ENCODE measurements at places on chromosomes 2 and 18. TPM values are rescaled to one million over a fixed set of nuclear protein-coding genes. Genes with fewer than 3 reads are reported as not detected.

GLB1L gene
- total RNA-seq: 12.0 TPM

ASB18 gene
- total RNA-seq: 2.2 TPM

GRB14 gene
- total RNA-seq: 0.48 TPM

TRABD2A gene
- total RNA-seq: 4.8 TPM

VWC2L gene
- 4.3 TPM for total RNA-seq

SP140L gene
- total RNA-seq: 4.1 TPM

SLC19A3 gene
- total RNA-seq: 6.7 TPM

- no peak for DNase-seq
Observed at GRCh38 chr18:805755-806110, 6.3 kb downstream of the YES1 start.

DNA sequence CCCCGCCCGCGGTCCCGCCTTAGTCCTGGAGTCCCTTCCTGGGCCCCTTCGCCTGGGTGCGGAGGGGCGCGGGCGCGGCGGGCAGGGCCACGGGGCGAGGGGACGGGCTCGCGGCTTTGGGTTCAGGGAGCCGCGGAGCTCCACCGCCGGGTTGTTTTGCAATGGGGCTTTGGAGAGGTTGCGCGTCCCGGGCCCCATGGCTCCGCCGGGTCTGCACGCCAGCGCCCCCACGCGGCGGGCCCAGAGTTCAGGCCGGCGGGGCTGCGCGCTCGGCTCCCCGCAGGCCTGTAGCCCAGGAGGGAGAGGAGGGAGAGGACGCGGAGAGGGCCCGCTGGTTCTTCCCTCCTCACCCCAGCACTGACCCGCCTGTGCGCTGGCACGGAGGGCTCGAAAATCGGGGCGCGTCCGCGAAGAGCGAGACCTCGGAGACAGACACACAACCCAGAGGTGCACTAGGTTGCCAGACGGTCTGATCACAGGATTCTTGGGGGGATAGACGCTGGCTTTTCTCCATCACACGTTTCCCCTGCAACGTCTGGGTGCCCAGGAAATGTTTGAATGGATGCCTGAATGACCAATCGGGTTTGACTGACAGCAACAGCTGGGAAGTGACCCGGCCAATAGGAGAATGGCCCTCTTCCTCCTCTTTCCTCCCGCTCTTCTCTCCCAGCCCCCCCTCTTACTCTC, 4.9 kb upstream of the SIX2 start:
- DNase-seq: peak; percentile 57

GRCh38 chr2:203763241-203763937, 57.0 kb downstream of the CD28 start:
- no peak for DNase-seq

GRCh38 chr18:58241877-58242276, 197.9 kb downstream of the NEDD4L start:
- DNase-seq: no peak

DNA sequence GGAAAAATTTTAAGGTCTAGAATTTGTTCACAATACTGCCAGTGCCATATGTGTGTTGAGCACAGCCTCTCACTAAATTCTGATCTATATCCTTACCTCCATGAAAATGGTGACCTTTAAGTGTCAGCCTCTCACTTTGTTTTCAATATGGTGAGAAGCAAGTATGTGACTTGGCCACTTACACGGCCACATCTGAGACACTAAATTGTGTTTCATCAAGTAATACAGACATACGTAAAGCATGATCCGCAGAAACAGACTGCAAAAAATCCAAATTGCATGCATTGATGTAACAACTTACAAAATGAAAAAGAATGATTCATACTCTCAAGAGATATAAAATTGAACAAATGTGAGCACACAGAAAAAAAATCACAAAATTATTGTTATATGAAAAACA, 55.2 kb upstream of the UGP2 start:
- no peak for DNase-seq

DNA sequence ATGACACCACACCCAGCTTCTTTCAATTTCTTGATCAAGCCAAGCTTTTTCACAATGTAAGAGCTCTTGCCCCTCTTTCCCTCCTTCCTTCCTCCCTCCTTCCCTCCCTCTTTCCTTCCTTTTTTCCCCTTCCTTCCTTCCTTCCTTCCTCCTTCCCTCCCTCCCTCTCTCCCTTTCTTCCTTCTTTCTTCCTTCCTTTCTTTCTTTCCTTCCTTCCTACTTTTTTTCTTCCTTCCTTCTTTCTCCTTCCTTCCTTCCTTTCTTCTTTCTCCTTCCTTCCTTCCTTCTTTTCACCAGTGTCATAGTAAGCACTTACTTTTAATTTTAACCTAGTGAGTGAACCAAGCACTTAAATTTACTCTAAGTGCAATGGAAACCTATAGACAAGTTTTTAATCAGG, 21.2 kb upstream of the PSME4 start:
- DNase-seq: no peak

GRCh38 chr2:241809383-241810306, 652 bp downstream of the NEU4 start:
- no peak for DNase-seq

DNA sequence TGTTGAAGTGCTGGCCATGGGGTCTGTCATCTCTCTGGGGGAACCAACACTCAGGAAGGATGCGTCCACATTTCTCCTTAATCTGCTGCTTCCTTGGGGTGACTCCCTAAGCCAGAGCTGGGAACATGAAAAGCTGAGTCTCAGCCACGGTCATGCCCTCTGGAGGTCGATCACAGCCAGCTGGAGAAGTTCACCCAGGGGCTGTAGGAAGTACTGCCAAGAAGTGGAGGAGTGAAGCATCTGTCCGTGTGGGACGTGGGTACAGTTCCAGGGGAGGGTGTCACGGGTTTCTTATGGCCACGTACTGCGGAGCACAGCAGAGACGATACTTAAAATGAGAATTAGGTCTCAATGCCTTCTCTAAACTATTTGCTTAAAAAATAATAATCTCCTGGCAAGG, 42.4 kb upstream of the IGFBP2 start:
- DNase-seq: no peak

DNA sequence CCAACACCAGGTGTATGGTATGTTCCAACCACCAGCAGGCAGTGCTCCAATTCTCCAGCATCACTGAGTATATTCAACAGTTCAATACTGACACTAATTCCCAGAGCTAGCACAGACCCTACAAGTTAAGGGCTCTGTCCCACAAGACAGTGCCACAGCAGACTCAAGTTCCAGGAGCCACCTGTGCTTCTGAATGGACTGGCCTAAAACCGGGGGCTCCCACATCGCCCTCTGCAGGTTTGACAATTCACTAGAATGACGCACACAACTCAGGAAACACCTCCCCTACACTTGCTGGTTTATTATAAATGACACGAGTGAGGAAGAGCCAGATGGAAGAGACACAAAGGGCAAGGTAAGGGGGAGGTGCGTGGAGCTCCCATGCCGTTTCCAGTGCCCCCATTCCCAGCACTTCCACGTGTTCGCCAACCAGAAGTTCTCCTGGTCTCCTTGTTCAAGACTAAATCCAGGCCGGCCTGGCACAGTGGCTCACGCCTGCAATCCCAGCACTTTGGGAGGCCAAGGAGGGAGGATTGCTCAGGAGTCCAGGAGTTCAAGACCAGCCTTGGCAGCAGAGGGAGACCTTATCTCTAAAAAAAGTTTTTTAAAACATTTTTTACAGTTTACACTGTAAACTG, 12.2 kb upstream of the ATP6V1B1 start:
- no peak for DNase-seq

GRCh38 chr2:48279344-48280090, 250.4 kb upstream of the STON1 start:
- no peak for DNase-seq

DNA sequence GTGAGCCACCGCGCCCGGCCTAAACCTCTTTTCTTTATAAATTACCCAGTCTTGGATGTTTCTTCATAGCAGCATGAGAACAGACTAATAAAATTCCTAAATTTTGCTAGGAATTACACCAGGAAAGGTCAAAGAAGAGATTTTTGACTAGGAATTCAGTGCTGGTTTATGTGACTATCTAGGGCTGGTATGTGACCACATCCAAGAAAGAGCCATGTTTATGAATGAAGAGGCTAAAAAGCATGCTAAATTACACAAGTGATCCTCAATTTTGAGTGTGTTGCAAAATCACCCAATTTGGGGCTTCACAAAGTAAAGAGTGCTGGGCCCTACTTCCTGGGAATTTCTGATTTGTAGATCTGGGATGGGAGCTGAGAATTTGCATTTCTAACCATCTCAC, 123.6 kb downstream of the CSRNP3 start:
- DNase-seq: no peak

DNA sequence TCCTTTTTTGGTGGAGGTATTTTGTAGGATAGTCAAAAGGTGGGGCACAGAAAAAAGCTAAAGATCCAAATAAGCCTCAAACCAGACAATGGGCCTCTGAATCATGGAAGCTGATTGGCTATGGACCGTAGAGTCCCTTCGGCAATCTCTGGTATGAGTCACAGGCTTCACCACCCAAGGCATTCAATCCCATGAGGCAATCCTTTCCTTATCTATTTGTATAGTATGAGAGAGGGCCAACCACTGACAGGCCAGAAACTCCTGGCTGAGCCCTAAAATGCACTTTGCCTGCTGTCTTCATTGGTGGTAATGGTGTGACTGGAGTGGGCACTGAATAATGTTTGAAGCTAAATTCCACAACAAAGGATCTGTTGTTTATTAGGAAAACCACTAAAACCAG, 38.7 kb upstream of the MEX3C start:
- DNase-seq: peak; percentile 64

- DNase-seq: peak; percentile 55
Observed at GRCh38 chr2:221649051-221649775, 77.1 kb upstream of the EPHA4 start.

DNA sequence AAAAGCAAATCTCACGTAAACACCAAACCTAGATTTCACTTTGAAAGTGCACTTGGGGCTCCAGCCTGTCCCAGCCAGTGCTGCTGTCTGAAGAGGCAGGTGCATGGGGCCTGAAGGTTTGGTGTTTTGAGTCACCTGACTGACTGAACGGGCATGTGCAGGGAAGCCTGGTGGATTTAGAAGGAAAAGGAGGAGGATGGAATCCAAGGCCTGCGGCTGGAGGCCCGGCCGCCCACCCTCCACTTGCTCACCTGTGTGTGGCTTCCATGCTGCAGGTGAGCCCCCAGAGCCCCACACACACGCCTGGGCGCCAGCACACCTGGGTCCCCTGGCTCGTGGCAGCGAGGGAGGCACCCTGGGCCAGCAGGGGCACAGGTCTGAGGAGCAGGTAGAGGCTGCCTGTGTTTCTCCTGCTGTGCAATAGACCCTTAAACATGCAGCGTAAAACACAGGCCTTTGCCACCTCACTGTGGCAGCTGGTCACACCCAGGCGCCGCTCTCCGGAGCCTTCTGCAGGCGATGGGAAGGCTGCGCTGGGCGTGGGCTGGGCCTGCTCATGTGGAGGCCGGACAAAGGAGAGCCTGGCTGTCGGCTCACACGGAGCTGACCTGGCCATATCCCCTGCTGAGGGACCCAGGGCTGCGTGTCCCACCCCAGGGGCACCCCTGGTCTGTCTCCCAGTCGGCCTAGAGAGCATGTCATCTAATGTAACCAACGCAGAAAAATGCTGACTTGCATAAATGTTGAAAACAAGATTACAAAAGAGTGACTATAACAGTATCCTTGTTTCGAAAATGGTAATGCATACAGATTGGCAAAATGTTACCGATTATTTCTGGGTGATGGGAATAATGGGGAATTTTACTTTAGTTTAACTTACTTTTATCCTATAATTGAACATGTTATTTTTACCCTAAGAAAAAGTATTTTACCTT, 71.3 kb downstream of the TMEM18 start:
- no peak for DNase-seq

DNA sequence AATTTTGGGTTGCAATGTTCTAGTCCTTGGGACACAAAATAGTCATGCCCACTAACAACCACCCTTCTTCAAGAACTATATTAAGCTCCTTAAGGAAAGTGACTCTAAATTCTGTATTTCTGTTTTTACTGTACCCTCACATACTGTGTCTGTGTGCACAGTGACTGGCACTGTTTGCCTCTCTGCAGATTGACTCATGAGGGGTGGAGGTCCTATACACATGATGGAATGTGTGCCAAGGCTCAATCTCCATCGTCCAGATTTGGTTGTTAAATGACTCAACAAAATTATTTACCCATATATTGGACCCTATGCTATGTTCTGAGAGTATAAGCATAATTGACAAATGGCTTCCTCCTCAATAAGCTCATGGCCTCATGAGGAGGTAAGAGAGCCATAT, 126.6 kb upstream of the CWC22 start:
- DNase-seq: no peak

DNA sequence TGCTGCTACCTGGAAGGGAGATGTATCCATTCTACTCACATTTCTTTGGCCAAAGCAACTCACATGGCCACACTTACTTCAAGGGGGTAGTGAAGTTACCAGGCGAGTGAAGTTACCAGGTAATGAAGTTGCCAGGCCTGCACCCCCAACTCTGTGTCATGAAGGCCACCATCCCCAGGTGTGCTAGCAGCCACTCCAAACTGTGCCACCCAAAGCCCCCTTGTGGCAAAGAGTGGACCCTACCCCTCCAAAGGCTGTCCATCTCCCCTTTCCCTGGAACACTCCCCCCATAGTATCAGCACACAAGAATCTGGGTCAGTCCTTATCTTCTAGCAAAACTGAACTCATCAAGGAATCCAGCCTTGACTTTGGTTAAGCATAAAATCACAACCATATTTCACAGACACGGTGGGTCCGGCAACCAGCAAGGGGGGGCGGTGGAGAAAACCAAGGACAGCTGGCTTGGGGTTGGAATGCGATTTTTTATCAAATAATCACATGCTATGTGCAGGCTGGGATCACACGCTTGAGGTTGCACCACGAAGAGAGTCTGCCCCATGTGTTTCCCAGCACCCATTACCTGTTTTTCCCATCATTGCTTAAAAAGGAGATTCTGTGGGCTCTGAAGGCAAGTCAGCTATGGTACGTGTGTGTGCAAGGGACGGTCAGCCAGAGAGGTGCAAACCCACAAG, 60.9 kb downstream of the ZFP36L2 start:
- no peak for DNase-seq

DNA sequence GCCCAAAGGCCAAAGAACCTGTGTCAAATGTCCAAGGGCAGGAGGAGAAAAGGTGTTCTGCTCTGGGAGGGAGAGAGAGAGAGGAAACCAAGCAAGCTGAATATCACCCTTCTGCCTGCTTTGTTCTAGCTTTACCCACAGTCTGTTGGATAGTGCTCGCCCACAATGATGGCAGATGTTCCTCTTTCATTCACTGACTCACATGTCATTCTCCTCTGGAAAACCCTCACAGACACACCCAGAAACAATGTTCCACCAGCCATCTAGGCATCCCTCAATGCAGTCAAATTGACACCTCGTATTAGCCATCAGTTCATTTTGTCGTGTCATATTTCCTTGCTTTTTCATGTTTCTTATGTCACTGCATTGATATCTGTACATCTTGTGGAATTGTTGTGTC, 150.3 kb downstream of the UBR3 start:
- DNase-seq: no peak

- DNase-seq: peak; percentile 27
Observed at GRCh38 chr18:47756364-47757016, 174.0 kb downstream of the SMAD2 start.

Data from umbilical cord (tissue), 2 donors.